Activated CD4-positive, alpha-beta T cell treated with anti-CD3 and anti-CD28 coated beads, Interleukin-2, amount 10 ng/mL, durations not matched to agents 7 days and 5 days (primary cell): ENCODE measurements at places on chromosomes 1 and 21. TPM values are rescaled to one million over a fixed set of nuclear protein-coding genes. Genes with fewer than 3 reads are reported as not detected.

GRCh38 chr21:44262338-44263056 is 800 bp upstream of the DNMT3L start:
- no peaks in the 10 kb centered on the region for H3K27me3 ChIP-seq
- no peaks in the 10 kb centered on the region for H3K4me1 ChIP-seq
- no peaks in the 10 kb centered on the region for H3K36me3 ChIP-seq
- no peak for DNase-seq
- no peak overlapping the region for H3K4me3 ChIP-seq
- H3K27ac ChIP-seq = no peak overlapping the region

The SLAMF9 gene
- not detected for total RNA-seq

- no peaks in the 10 kb centered on the region for H3K27me3 ChIP-seq
- H3K4me1 ChIP-seq = peaks cover 29% of the 10 kb centered on the region
- no peaks in the 10 kb centered on the region for H3K36me3 ChIP-seq
- no peak overlapping the region for H3K4me3 ChIP-seq
- DNase-seq = no peak
These were observed 21.9 kb upstream of the PKN2 start for GRCh38 chr1:88661951-88662699.

- H3K27ac ChIP-seq = peak overlapping the region; percentile 95
- no peaks in the 10 kb centered on the region for H3K27me3 ChIP-seq
- H3K4me3 ChIP-seq = peak overlapping the region; percentile 91
- DNase-seq = no peak
- H3K4me1 ChIP-seq = peaks cover 52% of the 10 kb centered on the region
These were observed 405 bp upstream of the RAB29 start for GRCh38 chr1:205775717-205776056.

DNA sequence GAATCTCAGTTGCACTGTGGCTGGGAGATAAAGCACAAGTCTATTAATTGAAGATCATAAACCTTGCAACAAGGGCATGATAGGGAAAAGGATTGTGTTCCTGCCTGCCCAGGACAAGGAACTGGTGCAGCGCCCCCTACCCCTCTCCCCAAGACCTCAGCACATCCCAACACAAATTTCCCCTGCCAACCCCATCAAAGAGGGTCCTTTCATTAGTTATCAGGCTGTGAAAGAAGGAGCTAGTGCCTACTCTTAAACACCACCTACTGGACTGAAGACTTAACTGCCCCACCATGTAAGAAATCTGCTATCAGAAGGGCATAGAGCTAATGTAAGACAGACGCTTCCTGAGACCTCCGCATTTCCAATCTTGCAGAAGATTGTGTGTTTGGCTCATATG is 372.6 kb downstream of the AGBL4 start:
- no peak overlapping the region for H3K27ac ChIP-seq
- H3K4me3 ChIP-seq = no peak overlapping the region
- no peaks in the 10 kb centered on the region for H3K36me3 ChIP-seq
- no peak for DNase-seq
- H3K4me1 ChIP-seq = no peaks in the 10 kb centered on the region

The CFAP410 gene
- total RNA-seq = 16.0 TPM

DNA sequence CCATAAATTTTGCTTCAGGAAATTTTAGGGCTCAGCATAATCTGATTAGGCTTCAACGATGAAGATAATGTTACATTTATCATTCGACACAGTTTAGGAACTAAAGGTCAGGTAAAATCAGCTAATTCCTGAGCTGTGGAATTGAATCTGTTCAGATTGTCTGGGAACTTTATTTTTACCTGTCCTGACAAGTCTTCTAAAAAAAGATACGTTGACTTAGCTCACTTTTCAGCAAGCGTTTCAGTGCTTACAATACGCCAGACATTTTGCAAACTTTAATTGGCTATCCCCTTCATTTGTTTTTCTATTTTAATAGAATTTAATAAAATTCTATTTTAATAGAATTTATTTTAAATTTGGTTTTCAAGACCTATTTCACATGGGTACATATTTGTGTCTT is 57.8 kb downstream of the POU2F1 start:
- H3K4me1 ChIP-seq = peaks cover 14% of the 10 kb centered on the region
- no peak overlapping the region for H3K4me3 ChIP-seq
- DNase-seq = no peak
- H3K36me3 ChIP-seq = peaks cover 2% of the 10 kb centered on the region
- no peaks in the 10 kb centered on the region for H3K27me3 ChIP-seq

The MROH7 gene
- total RNA-seq = 0.12 TPM

GRCh38 chr1:244341455-244342450 is 110.0 kb downstream of the ADSS2 start:
- H3K4me3 ChIP-seq = no peak overlapping the region
- peak; percentile 25 for DNase-seq
- H3K4me1 ChIP-seq = peaks cover 29% of the 10 kb centered on the region
- H3K36me3 ChIP-seq = no peaks in the 10 kb centered on the region

DNA sequence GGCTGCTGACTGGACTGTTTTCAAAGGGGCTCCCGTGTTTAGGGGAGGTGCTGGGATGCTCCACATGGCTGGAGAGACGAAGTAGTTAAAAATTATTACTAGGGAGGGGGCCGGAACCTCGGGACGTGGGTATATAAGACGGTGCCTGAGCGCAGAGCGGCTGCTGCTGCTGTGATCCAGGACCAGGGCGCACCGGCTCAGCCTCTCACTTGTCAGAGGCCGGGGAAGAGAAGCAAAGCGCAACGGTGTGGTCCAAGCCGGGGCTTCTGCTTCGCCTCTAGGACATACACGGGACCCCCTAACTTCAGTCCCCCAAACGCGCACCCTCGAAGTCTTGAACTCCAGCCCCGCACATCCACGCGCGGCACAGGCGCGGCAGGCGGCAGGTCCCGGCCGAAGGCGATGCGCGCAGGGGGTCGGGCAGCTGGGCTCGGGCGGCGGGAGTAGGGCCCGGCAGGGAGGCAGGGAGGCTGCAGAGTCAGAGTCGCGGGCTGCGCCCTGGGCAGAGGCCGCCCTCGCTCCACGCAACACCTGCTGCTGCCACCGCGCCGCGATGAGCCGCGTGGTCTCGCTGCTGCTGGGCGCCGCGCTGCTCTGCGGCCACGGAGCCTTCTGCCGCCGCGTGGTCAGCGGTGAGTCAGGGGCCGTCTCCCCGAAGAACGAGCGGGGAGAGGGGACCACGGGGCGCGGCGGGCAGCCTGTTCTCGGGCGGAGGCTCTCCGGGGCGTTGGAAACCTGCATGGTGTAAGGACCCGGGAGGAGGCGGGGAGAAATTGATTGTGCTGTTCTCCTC is at the start of gene CHODL:
Gene CHODL, plus strand, starts transcription at position 163 of the 793 bp plus-strand sequence. Its CDS starts 391 bp downstream, at position 554.
- DNase-seq = no peak
- no peak within 1 kb of the TSS for H3K4me3 ChIP-seq
- H3K27me3 ChIP-seq = peaks cover 25% of the 10 kb centered on the region
- H3K36me3 ChIP-seq = no peaks in the 10 kb centered on the region

GRCh38 chr1:47867438-47868347 is 129.5 kb downstream of the TRABD2B start:
- H3K27me3 ChIP-seq = peaks cover 4% of the 10 kb centered on the region
- no peaks in the 10 kb centered on the region for H3K4me1 ChIP-seq
- no peak for DNase-seq
- H3K36me3 ChIP-seq = no peaks in the 10 kb centered on the region
- no peak overlapping the region for H3K4me3 ChIP-seq

GRCh38 chr21:32403201-32403777 is 9.2 kb upstream of the EVA1C start:
- no peak overlapping the region for H3K27ac ChIP-seq
- peaks cover 15% of the 10 kb centered on the region for H3K4me1 ChIP-seq
- no peaks in the 10 kb centered on the region for H3K36me3 ChIP-seq
- DNase-seq = peak; percentile 76

- no peak for DNase-seq
- no peak overlapping the region for H3K4me3 ChIP-seq
- no peaks in the 10 kb centered on the region for H3K27me3 ChIP-seq
- no peaks in the 10 kb centered on the region for H3K4me1 ChIP-seq
These were observed 18.1 kb upstream of the WASF2 start for GRCh38 chr1:27507960-27508665.

GRCh38 chr1:238488401-238488800 is 597.7 kb upstream of the ZP4 start:
- H3K36me3 ChIP-seq = no peaks in the 10 kb centered on the region
- no peak for DNase-seq

- no peak overlapping the region for H3K27ac ChIP-seq
- H3K4me3 ChIP-seq = no peak overlapping the region
- no peak for DNase-seq
- no peaks in the 10 kb centered on the region for H3K27me3 ChIP-seq
- no peaks in the 10 kb centered on the region for H3K36me3 ChIP-seq
These were observed 15.4 kb downstream of the COL18A1 start for GRCh38 chr21:45420061-45421041.

DNA sequence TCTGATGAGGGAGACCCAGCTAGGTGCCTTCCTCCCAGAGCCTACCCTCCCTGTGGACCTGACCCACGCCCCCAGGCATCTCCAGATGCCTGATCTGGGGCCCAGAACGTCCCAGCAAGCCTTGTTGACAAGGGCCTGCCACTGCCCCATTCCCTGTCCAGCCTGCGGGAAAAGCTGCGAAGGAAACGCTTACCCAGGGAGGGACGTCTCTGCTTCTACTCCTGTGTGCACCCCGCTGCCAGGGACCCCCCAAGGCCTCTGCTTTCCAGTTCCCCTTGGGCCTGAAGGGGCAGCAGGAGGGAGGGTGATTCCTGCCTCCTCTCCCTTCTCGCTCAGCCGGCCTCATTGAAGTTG is 11.6 kb upstream of the CLSTN1 start:
- no peak overlapping the region for H3K4me3 ChIP-seq
- H3K27ac ChIP-seq = no peak overlapping the region
- DNase-seq = no peak
- peaks cover 7% of the 10 kb centered on the region for H3K27me3 ChIP-seq
- no peaks in the 10 kb centered on the region for H3K4me1 ChIP-seq

DNA sequence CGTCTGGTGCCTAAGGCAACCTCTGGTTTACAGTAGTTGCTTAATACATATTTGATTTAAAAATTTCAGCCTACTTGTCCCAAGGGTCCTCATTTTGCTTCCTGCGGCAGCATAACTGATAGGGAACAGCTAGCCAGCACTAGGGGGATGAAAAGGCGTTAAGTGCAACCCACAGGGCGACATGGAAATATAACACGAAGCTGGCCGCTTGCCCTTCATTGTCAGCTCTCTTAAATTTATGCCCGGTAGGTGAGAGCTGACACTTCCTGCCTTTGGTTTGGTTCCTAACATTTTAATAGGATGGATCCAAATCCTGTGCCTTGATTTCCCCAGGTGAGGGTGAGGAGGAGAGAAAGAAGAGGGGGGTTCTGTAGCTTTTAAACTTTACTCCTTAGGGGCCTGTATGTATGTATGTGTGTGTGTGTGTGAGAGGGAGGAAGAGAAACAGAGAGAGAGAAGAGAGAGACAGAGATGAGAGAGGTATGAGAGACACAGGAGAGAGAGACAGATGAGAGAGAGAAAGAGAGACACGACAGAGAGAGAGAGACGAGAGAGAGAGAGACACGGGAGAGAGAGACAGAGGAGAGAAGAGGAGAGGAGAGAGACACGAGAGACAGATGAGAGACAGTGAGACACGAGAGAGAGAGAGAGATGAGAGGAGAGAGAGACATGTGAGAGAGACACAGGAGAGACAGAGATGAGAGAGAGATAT is 938 bp upstream of the ACTN2 start:
- no peak overlapping the region for H3K27ac ChIP-seq
- no peaks in the 10 kb centered on the region for H3K36me3 ChIP-seq
- peak overlapping the region; percentile 46 for H3K4me3 ChIP-seq
- H3K4me1 ChIP-seq = peaks cover 14% of the 10 kb centered on the region
- peaks cover 51% of the 10 kb centered on the region for H3K27me3 ChIP-seq
- DNase-seq = no peak

The SLC2A5 gene
- not detected for total RNA-seq

The SKI gene
- 62.0 TPM for total RNA-seq

DNA sequence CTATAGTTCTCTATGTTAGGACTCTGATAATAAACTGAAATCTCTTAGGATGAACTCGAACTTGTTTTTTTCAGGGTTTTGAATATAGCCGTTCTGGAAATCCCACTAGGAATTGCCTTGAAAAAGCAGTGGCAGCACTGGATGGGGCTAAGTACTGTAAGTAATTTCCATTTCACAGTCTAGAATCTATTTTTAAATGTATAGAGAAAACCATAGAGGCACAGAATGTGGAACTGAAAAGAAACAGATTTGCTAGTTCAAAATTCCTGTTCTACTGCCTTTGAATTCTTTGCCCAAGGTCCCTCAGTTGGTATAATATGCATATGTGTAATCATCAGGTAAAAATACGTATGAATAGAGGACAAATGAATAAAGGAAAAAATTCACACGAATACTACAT is 4.8 kb downstream of the CTH start:
- H3K4me3 ChIP-seq = no peak overlapping the region
- H3K27ac ChIP-seq = no peak overlapping the region
- peaks cover 4% of the 10 kb centered on the region for H3K36me3 ChIP-seq
- no peak for DNase-seq
- peaks cover 12% of the 10 kb centered on the region for H3K4me1 ChIP-seq
- H3K27me3 ChIP-seq = no peaks in the 10 kb centered on the region

GRCh38 chr1:63012339-63012738 is 228.4 kb downstream of the ATG4C start:
- H3K27ac ChIP-seq = no peak overlapping the region
- H3K4me3 ChIP-seq = no peak overlapping the region
- no peaks in the 10 kb centered on the region for H3K27me3 ChIP-seq
- no peaks in the 10 kb centered on the region for H3K36me3 ChIP-seq
- H3K4me1 ChIP-seq = no peaks in the 10 kb centered on the region

GRCh38 chr21:33973268-33973667 is 57.7 kb upstream of the ATP5PO start:
- no peak overlapping the region for H3K4me3 ChIP-seq
- H3K36me3 ChIP-seq = peaks cover 54% of the 10 kb centered on the region
- H3K4me1 ChIP-seq = peaks cover 55% of the 10 kb centered on the region
- DNase-seq = no peak
- H3K27me3 ChIP-seq = no peaks in the 10 kb centered on the region
- no peak overlapping the region for H3K27ac ChIP-seq

GRCh38 chr21:44706026-44706705 is 5.2 kb downstream of the TSPEAR start:
- H3K4me3 ChIP-seq = no peak overlapping the region
- H3K27ac ChIP-seq = peak overlapping the region; percentile 41
- H3K36me3 ChIP-seq = peaks cover 15% of the 10 kb centered on the region
- H3K27me3 ChIP-seq = peaks cover 83% of the 10 kb centered on the region

- no peaks in the 10 kb centered on the region for H3K36me3 ChIP-seq
- no peak overlapping the region for H3K27ac ChIP-seq
- H3K4me1 ChIP-seq = no peaks in the 10 kb centered on the region
- no peak for DNase-seq
These were observed 236.9 kb upstream of the VAMP3 start for GRCh38 chr1:7534061-7534825.

- no peak overlapping the region for H3K4me3 ChIP-seq
- no peaks in the 10 kb centered on the region for H3K36me3 ChIP-seq
- no peak for DNase-seq
- H3K4me1 ChIP-seq = peaks cover 8% of the 10 kb centered on the region
- no peak overlapping the region for H3K27ac ChIP-seq
These were observed 9.3 kb upstream of the PI4KB start for GRCh38 chr1:151336556-151336955.

The ADAMTSL4 gene
- total RNA-seq = 0.15 TPM

- no peaks in the 10 kb centered on the region for H3K27me3 ChIP-seq
- peaks cover 11% of the 10 kb centered on the region for H3K4me1 ChIP-seq
- peaks cover 23% of the 10 kb centered on the region for H3K36me3 ChIP-seq
- no peak overlapping the region for H3K4me3 ChIP-seq
- no peak overlapping the region for H3K27ac ChIP-seq
These were observed 25.5 kb downstream of the PCSK9 start for GRCh38 chr1:55064861-55065263.

GRCh38 chr1:107262467-107263286 is 121.8 kb downstream of the NTNG1 start:
- DNase-seq = no peak
- no peaks in the 10 kb centered on the region for H3K4me1 ChIP-seq
- H3K36me3 ChIP-seq = no peaks in the 10 kb centered on the region
- H3K27ac ChIP-seq = no peak overlapping the region

The SLFNL1 gene
- total RNA-seq = 0.56 TPM

The SNX7 gene
- not detected for total RNA-seq

The HLCS gene
- 15.8 TPM for total RNA-seq
